ENCODE measurements at places on chromosomes 7 and 10.

DNA sequence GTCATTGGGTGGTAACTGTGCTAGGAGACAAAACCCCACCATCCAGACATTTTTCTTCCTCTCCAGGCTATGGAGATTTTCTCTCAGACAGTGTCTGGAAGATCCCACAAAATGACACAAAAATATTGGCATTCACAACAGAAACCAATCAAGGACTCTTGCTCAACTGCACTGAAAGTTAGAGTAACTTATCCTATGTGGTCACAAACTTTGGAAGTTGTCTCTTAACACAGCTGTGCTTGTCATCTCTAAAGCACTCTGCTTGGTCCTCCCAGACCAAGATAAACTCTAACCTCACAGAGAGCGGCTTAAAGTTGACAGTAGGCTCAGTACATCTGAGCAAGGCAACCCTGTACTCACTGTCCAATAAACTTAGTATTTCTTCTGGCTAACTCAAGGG lies 74.9 kb downstream of the AKR1C4 start:
- no peak for DNase-seq

DNA sequence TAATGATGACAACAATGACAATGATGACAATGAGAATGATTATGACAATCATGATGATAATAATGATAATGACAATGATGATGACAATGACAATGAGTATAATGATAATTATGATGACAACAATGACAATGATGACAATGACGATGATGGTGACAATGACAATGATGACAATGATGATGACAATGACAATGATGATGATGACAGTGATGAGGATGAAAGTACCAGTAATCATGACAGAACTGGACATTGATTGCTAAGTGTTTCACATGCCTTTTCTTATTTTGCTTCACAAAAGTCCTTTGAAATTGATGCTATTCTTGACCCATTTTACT lies 1106.0 kb upstream of the AUTS2 start:
- no peak for DNase-seq

DNA sequence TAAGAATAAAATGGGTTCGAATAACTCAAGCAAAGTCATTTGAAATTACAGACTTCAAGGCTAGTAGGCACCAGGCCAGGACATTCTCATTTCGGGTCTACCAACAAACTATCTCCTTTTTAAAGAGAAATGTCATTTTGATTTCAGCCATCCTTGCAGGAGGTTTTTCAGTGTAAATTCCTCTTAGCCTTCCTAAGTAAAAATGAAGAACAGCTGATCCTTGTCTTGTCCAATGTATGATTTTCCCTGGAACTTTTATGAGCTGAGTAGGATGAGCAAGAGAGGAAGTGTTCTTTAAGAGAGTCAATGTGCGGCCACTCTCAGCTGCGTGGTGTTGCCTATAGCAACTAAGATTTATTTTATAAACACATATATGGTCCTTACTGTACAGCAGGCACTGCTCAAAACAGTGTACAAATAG lies 110.1 kb downstream of the PLCE1 start:
- DNase-seq, result no peak

- DNase-seq, result no peak
Observed at GRCh38 chr10:119762805-119763798, 37.3 kb downstream of the INPP5F start.

Measured in central memory CD4-positive, alpha-beta T cell (primary cell).